M059J (cell line): ENCODE measurements at places on chromosomes 5 and 9.
A peak's percentile ranks its signal among the peaks of the same experiment; 100 is the strongest.

GRCh38 chr9:112112519-112112918, 62.6 kb downstream of the SUSD1 start:
- DNase-seq = peak; percentile 98

DNA sequence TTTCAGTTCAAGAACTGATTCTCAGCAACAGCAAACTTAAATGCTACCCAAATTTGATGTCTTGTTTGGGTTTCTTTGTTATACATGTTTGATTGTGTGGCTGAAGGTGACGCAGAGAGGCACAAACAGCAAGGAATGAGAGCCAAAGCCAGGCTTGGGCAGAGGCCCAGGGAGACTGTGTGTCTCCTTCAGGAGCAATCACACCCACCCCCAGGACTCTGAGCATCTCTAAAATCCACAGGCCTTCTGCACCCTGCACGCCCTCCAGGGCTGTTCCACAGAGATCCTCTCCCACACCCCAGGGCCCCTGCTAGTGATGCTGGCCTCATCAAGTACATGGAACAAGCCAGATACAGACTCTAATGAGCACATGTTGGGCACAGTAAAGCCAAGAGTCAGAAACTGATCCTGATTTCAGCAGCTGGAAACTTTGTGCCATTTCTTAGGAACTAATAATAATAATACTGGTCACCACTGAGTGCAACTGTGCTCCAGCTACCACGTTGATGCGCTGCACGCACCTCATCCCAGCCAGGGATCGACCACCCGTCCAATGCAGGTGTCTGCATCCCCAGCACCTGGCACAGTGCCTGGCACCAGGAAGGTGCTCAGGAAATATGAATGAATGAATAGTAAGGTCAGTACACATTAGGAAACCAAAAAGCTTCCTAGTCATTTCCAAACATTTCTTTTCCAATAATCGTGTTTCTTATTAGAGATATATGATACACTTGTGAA, 54.6 kb upstream of the TCF7 start:
- DNase-seq = peak; percentile 37

GRCh38 chr9:110767559-110768063, 99.0 kb downstream of the MUSK start:
- DNase-seq = no peak

DNA sequence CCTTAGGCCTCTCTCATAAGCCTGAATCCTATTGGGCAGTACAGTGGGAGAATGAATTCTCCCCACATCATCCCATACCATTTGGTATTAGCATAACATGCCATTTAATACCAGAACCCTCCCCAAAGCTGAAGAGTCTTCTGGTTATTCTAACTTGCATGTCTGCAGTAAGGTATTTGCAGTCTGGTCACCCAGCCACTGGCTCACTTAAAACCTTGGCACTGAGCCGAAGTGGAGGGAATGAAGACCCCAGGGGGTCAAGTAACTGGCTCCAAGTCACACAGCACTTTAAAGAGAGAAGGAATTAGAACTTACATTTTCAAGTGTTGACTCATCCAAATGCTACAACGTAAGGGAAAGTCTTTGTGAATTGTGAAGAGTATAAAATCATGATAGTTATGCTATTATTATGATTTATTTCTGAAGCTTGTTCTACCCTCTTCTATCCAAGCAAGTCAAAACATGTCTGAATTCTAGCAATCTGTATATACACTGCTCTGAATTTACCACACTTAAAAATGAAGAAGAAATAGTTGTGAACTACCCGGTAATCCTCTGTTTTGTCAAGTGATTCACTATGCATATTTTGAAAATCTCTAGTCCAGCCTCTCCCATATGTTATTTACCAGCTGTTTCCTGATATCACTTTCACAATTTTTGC, 28.5 kb downstream of the GLRA1 start:
- peak; percentile 76 for DNase-seq

- DNase-seq = no peak
Observed at GRCh38 chr9:38662763-38663593, 42.6 kb upstream of the ANKRD18A start.

DNA sequence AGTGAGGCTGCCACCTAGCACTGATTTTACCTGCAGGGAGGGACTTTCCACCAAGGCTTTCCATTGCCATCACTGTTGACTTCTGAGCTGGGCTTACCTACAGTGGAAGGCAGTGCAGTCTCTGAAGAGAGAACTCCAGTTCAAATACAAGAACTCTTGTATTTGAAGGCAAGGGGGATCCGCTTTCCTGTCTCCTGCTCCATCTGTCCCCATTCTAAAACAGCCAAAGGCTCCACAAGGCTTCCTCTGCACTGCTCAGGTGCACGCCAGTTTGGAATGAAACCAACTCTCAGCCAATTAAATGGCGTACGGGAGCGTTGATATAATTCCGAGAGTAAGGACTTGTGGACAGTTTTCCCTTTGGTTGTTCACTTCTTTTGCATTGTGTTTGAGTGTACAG, 66.0 kb upstream of the CXCL14 start:
- no peak for DNase-seq

DNA sequence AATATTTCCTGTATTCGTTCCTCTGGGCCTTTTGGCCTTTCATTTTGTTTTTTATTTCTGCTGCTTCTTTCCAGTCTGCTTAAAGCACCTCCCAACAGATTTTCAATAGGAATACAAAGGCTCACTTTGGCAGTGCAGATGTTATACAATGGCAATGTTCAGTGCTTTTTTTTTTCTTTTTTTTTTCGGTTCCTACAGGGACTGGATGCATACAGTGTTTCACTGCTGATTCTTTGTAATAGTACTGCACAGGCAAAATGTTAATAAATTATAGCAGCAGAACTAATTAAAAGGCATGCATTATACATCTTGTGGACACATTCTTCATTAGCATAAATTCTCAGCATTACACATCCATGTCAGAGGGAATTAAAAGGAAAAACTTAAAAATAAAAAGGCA, 356.6 kb upstream of the C9orf72 start:
- DNase-seq = no peak

DNA sequence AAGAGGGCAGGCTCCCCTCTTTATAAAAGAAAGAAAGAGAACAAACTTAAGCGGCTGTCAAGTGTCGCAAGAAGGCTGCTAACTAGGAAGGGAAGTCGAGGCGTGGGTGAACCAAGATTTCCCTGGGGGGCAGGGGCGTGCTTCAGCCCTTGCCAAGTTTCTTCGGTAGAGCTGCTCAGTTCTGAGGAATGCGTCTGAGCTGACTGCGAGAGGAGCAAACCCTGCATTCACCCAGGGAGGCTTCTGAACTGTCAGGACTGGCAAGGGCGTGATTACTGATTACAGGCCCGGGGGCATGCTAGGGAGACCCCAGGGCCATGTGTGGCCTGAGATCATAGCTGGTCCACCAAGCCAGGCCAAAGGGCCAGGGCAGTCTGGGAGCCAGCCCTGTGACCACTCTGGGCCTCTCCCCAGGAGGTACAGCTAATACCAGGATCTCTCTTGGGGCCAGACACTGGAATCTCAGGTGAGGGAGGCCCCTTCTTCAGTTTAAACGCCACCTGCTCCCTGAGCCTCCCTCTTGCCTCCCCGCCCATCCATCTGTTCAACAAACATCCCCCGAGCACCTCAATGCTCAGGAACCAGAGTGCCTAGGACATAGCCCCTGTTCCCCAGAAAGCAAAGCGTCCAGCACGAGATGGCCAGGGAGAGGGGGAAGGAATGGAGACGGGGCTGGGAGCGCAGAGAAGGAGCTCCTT, 30.9 kb downstream of the SARDH start:
- no peak for DNase-seq

DNA sequence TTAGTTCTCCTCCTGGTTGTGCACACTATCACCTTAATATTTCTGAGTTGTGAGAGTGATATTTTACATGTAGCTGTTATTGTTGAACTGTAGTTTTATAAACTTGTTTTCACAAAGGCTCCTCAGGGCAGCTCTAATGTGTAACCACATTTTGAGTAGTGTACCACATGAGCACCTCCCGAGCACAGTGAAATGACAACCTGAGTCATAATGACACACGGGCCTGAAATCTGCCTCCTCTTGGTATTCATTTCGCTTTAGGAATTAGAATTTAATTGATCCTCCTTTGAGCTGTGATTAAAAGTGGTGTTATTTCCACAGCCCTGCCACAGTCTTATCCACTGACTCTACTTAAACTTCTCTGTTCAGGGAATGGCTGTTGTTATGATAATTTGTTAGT, 7.9 kb downstream of the MTRR start:
- DNase-seq = peak; percentile 82

GRCh38 chr9:38200431-38200830, 131.4 kb upstream of the SHB start:
- no peak for DNase-seq

DNA sequence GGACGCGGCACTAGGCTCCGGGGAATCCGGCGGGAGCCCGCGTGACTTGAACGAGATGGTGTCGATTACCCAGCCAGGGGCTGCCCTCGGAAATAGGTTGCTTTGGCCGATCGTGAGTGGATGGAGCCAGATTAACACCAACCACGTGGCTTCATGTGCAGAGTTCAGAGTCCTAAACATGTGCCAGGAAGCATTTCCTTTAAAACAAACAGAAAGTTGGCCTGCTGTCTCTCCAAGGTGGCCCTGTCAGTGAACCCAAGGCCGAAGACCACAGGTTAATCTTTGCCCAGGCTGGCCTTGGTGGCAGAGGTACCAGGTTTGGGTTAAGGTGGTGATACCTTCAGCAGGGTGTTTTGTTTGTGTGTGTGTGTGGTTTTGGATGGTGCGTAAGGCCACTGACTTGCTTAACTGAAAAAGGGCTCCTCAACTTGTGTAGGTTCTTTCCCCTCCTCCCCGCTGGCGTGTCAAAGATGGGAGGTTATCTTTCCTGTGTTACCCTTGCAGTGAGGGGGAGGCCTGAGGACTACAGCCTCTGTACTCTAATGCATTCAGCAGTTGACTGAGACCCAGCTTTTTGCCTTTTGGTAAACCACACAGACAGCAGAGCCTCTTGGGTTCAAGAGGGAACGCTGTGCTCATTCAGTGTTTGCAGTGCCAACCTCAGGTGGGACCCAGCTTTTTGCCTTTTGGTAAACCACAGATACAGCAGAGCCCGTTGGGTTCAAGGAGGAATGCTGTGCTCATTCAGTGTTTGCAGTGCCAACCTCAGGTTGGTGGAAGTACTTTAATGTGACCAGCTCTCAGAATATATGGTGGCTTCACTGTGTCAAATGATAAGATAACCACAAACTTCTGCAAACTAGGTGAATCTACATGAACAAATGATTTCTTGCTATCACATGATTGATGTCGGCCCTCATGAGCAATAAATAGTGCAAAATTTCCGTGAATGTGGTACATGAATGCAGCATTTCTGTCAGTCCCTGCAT, 1.4 kb downstream of the IQGAP2 start:
- no peak for DNase-seq
